ENCODE measurements at places on chromosomes 12 and 14.
A peak's percentile ranks its signal among the peaks of the same experiment; 100 is the strongest.

GRCh38 chr14:89418976-89419375 is 1.9 kb upstream of the FOXN3 start:
- peak; percentile 9 for DNase-seq

- DNase-seq = no peak
Measured at GRCh38 chr12:54521293-54522060, 23.9 kb downstream of the NCKAP1L start.

DNA sequence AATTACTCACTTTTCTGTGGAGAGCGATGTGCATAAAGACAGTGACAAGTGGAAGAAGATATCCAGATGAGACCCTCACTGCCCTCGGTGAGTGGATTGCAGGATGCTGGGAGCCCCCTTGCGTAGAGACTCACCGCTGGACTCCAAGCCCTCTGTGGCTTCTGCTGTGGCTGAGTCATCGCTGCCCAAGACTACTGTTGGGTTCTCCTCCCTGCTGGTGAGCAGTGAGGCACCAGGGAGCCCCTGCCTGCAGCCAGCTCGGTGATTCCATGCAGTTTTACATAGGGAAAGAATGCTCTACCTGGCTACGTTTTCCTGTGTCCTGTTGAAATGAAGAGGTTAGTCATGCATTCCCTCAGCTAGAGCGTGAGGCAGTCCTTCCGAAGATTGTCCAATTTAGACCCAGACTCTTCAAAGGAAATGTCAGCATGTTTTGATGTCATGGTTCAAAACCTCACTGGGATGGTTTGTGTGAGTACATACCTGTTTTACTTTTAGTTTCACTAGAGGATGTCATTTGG is 28.2 kb downstream of the TRAF3 start:
- DNase-seq = peak; percentile 26

DNA sequence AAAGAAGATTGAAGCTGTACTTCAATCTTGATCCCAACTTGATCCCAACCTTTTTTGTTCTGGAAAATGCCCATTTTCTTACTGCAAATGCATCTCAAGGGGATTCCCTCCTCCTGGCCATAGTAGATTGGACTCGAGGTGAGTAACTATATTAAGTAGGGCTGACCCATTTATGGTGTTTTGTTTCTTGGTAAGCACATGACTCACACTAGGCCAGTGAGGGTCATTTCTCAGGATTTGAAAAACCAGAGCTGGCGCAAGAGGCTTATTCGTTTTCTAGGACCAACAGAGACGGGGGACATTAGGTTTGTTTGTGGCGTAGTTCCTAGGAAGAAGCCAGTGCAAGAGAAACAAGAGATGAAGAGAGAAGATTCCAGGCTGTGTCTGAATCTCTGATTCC is 51.4 kb downstream of the MRPL42 start:
- DNase-seq = no peak

GRCh38 chr12:46388427-46389021 is 16.0 kb upstream of the SLC38A2 start:
- DNase-seq = no peak

DNA sequence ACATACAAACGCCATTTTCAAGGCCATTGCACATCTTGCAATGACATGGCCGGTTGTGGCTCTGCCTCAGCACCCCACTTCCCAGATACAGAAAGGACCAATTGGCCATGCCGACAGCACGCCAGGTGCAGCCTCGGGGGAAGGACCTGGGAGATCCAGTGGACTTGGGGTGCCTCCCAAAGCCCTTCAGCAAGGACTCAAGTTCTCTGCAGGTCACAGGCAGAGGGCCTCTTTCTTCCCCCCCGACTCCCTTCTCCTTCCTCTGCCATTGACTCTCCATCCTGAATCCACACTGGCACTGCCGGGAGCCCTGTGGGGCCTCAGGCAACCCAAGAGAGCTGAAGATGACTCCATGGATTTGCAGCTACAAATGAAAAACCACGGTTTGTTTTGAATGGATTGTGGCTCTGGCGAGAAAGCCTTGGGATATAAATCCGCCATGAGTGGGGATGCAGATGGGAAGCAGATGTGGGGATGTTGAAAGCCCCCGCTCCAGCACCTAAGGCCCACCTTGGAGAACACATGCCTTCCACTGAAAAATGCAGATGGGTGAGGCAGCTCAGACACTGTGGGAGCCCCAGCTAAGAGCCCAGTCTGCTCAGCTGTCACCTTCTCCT is 35.1 kb upstream of the LTBP2 start:
- no peak for DNase-seq

- DNase-seq = no peak
Measured at GRCh38 chr12:56256326-56256960, 1.7 kb downstream of the ANKRD52 start.

DNA sequence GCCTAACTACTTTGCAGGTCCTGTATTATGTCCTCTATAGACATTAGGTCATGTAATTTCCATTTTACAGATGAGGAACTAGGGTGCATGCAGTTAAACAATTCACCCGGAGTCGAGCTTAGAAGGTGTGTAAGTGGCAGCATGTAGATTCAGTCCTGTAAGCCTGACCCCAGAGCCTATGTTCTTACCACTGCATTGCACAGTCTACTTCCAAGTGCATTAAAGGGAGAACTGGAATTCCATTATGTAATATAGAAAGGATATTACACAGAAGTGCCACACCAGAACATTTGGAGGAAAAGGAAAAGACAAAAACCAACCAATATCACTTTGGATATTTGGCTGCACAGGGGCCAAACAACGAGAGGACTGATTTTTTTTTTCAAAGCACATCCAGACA is 1.2 kb downstream of the GLT8D2 start:
- no peak for DNase-seq

DNA sequence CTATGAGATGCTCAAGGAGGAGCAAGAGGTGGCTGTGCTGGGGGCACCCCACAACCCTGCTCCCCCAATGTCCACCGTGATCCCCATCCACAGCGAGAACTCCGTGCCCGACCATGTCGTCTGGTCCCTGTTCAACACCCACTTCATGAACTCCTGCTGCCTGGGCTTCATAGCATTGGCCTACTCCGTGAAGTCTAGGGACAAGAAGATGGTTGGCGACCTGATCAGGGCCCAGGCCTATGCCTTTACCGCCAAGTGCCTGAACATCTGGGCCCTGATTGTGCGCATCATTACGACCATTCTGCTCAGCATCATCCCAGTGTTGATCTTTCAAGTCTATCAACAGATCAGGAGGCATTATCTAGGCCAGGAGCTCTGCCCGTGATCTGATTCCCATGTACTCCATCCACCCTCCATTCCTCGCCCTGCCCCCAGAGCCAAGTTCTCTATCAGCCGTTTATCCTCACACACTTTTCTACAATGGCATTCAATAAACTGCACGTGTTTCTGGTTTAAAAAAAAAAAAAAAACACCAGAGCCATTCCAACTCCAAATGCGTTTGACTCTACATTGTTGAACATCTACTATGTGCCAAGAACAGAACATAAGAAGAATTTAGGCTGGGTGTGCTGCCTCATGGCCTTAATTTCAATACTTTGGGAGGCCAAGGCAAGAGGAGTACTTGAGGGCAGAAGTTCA is 17.5 kb downstream of the ATXN2 start:
- DNase-seq = no peak

DNA sequence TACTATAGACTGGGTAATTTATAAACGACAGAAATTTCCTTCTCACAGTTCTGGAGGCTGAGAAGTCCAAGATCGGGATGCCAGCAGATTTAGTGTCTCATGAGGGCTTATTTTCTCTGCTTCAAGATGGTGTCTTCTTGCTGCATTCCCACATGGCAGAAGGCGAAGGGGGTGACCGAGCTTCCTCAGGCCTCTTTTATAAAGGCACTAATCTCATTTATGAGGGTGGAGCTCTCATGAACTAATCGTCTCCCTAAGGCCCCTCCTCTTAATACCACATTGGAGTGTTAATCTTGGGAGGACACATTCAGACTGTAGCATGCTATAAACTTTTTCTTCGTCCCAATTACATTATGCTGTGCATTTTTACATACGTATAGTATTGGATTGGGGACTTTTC is 200.4 kb upstream of the ARHGAP5 start:
- DNase-seq = no peak

DNA sequence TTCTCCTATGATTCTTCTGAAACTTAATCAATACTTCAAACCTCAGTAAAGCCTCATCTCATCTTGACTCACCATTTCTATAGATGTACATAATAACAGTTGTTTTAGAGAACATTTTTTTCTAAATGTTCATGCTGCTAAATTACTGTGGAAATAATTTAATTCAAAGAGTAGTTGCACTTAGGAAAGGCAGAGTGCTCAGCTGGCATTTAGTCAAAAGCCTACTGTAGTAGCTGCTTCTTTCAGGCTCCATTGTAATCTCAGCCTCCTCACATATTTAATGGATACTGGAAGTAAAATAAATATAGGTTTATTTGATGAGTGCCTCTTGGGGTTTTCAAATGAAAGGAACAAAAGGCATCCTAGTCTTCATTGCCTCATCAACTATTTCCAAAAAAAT is 325.0 kb downstream of the CCER1 start:
- no peak for DNase-seq

GRCh38 chr12:112907415-112908157 is 824 bp downstream of the OAS1 start:
- no peak for DNase-seq

DNA sequence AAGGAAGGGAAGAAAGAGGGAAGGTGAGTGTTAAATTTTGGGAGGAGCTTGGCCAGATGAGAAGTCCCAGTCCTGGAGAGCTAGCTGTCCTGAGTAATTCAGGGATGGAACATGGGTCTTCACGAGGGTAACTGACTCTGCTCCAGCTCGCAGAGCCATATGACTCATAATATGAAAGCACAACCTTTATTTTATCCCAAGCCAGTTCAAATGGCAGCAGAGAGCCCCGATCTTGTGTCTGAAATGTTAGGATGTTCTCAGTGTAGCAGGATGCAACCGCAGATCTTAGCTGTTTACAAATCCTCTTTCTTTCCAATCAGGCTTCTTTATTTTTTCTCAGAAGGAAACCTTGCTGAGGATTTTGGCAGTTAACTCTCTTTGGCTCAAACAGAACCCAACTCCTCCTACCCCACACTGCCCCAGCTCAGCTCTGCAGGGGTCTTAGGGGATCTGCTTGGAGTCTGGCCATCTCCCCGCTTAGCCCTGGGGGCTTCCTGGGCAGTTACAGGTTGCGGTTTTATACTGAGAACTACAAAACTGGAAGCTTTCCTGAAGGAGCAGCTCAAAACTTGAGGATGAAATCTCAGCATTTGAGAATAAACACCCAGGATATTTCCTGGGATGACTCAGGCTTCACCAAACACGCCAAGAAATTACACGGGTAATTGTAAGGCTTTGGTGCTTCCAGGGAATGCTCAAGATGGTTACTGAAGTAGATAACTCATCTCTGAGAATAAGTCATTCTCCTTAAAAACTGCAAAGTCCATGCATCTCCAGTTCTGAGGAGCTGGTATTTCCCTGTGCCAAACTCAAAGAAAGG is 92.5 kb downstream of the VCPKMT start:
- no peak for DNase-seq

DNA sequence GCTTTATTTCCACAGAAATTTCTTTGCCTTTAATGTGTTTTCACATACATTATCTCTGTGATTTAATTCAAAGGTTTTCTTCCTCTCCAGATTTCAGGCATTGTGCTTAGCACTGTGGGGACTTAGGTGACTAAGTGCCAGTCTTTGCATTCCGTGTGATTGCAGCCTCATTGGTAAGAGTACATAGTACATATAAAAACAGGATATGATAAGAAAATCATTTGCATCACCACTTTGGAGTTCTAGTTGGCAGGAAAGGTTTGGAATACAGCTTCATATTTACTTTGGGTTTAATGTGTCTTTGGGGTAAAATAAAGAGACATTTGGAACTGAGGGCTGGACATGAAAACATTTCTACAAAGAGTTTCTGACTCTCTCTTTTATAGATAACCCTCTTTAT is 37.8 kb upstream of the C12orf75 start:
- DNase-seq = no peak

GRCh38 chr14:67938071-67938470 is 118.5 kb downstream of the RAD51B start:
- no peak for DNase-seq

DNA sequence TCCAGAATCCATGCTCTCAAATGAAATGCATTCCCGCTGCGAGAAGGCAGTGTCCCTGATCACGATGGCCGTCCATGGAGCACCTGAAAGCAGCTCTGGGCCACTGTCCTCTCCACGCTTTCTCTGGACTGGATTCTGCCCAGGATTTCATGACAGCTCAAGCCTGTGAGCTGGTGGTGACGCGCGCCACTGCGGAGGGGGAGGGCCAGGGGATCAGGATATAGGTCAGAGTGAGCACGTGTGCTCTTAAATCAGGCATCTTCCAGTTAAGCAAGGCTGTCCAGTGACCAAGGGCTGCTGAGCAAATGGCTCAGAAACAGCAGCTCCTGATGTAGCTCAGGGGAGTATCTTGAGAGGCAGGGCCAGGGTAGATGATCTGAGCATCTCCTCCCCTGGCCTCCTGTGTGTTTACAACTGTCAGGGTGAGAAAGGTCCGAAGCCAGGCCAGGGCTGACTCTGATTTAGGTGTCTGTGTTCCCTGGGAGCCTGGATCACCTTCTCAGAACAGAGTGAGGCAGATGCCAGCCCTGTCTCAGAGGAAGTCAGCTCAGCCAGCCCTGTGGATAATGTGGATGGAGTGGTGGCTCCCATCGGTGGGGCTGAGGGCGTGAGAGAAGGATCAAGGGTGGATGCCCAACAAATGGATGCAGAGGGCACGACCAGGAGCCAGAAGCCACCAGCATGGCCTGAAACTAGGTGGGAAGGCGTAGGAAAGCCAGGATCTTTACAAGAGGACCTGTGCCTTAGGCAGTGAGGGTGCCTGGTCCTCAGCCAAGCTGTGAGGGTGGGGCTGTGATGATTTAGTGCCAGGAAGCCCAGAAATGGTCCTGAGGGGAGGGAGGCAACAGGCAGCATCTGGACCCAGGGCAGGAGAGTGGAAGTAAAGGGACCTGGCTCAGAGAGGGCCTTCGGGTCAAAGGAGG is 55.3 kb downstream of the ELK3 start:
- no peak for DNase-seq

DNA sequence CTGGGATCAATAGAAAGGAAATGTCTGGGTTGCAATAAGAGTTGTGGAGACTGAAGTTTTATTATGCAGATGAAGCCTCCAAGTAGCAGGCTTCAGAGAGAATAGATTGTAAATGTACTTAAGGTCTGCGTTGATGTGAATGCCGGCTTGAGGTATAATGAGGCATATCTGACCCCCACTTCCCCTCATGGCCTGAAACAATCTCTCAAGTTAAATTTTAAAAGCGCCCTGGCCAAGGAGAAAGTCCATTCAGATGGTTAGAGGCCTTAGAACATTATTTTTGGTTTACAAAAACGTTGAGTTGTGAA is 28.3 kb upstream of the HIGD1C start:
- DNase-seq = no peak

GRCh38 chr14:104284636-104285507 is 146.5 kb downstream of the KIF26A start:
- DNase-seq = no peak

Data from CD8-positive, alpha-beta memory T cell (primary cell).